Ecto neural progenitor cell (in vitro differentiated cells): ENCODE measurements at places on chromosomes 6 and 20.

GRCh38 chr6:110714143-110714542, 101.1 kb downstream of the CDK19 start:
- no peak for DNase-seq

GRCh38 chr6:138692058-138692977, 81.3 kb upstream of the CCDC28A start:
- DNase-seq: peak; percentile 83

- no peak for DNase-seq
Measured at GRCh38 chr6:105786890-105787655, 299.1 kb upstream of the PRDM1 start.

DNA sequence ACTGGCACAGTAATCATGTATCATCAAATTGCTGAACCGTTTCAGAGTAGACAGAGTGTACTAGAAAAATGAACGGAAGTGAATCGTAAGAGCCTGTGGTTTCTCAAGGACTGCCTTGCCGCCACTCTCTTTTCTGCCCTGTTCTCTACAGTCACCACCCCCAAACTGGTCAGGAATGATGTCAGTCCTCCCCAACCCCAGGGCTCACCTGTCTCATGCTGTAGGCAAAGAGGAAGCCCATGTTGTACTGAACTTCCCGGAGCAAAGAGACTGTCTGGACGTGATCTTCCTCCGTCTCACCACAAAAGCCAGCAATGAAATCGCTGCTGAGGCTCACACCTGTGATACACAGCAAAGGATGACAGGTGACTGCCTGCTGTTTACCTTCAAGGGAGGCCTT, 31.0 kb downstream of the CDK5RAP1 start:
- no peak for DNase-seq

DNA sequence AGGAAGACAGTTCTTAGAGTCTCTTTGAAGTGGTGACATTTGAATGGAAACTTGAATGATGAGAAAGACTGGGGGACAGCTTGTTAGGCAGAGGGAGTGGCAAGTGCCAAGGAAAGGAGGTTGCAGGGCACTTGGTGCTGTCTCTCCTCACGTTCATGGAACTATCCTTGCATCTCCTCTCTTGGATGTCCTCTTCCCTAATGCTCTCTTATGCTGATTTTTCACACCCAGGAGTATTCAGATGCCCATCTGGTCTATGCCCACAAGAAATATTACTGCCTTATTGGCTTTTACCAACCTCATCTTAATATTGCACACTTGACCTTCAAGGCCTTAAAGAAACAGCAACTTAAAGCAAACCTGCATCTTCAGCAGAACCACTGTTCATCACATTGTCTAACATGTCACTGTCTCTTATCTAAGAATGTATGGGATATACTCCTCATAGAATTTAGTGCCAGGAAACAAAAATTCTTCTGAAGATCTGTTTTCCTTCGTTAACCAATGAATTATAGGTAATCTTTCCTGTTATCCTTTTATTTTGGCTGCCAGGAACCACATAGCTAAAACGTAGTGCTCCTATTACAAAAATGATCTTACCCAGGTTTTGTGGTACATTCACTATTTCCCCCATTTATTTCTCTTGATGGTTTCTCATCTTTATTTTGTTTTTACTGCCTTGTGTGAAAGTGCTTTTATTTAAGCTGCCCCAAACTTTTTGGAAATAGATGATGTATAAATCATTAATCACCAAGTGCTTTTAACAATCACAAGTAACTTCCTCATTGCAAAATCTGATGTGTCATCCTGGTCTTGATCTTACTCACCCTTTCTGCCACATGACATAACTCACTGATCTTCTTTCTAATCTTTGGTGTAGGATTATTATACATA, 12.8 kb downstream of the RGS17 start:
- no peak for DNase-seq
